CD4-positive, alpha-beta memory T cell (primary cell): ENCODE measurements at places on chromosomes 13 and 19.

GRCh38 chr13:97875218-97875617 lies 78.3 kb upstream of the IPO5 start:
- DNase-seq, result no peak

DNA sequence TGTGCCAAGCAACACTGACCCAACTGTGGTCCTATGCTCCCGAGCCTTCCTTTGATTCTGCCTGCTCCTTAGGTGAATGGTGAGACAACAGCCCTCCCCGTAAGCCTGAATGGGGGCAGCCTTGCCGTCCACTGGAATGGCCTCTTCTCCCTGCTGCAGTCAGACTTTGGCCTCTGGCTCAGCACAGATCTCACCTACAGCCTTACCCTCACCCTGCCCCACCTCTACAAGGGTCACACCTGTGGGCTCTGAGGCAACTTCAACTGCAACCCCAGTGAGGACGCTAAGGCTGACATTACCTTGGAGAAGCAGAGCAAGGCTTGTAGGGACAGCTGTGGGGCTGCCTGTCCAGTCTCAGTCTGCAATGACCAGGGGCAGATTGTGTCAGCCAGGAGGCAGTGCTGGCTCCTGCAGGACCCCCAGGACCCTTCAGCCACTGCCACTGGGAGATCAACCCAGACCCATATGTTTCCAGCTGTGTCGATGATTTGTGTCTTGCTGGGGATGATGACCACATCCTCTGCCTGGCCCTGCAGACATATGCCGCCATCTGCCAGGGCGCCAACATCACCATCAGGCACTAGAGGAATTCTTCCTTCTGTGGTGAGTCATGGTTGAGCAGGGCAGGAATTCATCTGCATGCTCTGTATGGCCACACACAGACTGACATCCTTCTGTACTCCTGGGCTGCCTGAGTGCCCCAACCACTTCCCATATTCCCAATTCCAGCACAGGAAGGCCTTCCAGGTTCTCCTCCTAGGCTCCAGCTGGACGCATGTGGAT lies 27.3 kb upstream of the FXYD3 start:
- DNase-seq, result no peak

DNA sequence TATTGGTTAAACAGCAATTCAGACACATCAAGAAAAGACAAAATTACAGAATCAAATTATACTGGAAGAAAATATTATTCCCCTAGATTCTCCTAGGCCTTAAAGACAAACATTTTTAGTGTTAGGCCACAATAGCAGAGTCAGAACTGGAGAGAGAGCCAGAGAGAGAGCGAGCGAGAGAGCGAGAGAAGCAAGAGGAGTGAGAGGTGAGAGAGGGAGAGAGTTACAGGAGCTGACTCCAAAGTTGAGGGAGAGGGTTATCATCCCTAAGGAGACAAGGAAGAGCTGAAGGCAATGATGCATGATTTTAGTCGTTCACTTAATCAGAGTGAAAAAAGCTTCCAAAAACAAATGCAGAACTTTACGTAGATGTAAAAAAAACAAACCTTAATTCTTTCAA lies 20.2 kb upstream of the ZNF227 start:
- no peak for DNase-seq

DNA sequence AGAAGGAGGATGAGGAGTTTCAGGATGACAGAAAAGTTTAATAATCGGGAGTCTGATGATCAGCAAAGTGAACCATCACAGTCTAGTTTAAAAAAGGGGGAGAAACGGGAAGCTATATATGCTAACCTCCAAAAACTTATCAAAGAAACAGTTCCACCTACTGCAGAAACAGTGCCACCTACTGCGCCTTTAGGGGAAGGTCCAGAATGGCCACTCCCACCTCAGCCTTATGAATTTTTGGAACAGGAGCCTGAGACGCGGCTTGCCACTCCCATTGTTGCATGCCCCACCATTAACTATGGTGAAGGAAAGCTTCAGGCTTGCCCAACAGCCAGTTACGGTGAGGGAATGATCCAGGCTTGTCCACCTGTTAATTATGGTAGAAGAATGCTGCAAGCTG lies 929.0 kb downstream of the SLITRK6 start:
- DNase-seq, result no peak

DNA sequence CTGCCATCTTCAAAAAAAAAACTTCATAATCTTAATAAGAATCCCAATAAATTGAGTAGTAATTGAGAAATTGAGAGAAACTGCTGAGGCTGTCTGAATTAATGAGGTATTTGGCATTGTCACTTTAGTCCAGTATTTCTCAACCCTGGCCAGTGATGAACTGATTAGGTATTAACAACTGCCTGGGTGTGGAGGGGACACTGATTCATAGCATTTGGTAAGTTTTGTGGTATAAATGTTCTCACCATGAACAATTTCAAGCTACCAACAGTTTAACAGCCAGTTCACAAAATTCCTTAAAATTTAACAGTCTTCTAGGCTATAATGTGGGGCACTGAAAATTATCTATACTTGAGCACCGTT lies 18.3 kb downstream of the GPC6 start:
- DNase-seq, result no peak

- DNase-seq, result no peak
Measured at GRCh38 chr13:60765700-60766411, 368.8 kb downstream of the TDRD3 start.

DNA sequence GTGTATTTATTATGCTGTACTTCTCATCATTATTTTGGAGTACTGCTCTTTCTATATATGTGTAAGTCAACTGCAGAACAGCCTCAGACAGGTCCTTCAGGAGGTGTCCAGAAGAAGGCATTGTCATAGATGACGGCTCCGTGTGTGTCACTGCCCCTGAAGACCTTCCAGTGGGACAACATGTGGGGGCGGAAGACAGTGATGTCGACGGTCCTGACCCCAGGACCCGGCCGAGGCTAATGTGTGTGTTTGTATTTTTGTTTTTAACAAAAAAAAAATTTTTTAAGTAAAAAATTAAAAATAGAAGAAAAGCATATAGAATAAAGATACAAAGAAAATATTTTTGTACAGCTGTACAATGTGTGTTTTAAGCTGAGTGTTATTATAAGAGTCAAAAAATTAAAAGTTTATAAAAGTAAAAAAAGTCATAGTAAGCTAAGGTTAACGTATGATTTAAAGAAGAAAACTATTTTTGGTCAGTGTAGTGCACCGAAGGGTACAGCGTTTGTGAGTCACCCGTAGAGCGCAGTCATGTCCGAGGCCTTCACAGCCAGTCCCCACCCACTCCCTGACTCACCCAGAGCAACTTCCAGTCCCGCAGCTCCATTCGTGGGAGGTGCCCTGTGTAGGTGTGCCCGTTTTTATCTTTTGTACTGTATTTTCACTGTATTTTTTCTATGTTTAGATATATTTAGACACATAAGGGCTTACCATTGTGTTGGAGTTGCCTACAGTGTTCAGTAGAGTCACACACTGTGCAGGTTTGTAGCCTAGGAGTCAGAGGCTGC lies 42.2 kb upstream of the SPACA7 start:
- DNase-seq, result no peak
